Stimulated activated CD8-positive, alpha-beta memory T cell treated with anti-CD3 and anti-CD28 coated beads, Interleukin-7, amount 100 ng/mL, for 24 hours (primary cell): ENCODE measurements at places on chromosomes 6 and 20.

DNA sequence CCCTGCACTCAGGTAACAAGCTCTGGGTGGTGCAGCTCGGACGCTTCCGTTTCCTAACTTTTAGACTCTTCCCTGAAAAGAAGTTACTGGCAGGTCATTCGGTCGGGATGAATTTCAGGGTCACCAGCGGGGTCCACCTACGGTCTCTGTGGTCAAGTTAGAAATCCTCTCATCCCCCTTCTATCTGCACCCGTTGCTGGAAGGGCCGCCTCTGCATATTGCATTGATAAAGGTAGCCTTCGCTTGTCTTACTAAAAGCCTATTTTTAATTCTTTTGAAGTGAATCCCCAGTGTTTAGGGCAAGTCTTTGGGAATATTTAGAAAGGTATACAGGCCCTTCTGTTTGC, 47.3 kb downstream of the LRRN4 start:
- DNase-seq = no peak

DNA sequence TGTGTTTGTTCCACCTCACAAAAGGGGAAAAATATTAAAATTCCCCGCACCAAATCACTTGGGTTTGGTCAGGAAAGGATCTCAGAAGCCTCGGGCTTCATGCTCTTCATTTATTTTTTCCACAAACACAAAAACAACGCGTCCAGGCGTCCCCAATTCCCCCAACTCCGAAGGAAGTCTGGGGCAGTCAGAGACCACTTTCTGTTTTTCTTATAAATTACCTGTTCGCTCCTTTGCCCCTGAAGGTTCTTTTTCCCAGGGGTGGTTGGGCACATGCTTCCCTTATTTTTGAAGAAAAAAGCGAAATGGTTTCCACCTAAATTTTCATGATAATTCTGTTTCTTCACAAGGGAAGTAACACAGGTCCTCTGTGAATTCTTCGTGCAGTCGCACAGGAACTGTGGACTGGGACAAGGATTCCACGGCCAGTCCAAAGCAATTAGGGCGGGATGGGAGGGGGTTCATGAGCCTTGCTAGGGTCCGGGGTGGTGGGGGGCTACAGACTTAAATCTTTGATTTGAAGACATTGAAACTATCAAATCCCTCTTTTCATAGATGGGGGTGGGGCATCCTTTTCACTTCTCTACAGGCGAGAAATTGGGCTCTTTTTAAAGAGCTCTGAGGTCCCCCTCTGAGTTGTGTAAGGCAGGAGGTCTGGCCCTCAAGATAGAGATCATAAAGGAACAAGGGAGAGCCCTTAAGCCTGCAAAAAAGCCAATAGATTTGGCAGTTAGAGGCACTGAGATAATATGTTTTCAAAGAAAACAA, 30.5 kb upstream of the HFE start:
- no peak for DNase-seq

DNA sequence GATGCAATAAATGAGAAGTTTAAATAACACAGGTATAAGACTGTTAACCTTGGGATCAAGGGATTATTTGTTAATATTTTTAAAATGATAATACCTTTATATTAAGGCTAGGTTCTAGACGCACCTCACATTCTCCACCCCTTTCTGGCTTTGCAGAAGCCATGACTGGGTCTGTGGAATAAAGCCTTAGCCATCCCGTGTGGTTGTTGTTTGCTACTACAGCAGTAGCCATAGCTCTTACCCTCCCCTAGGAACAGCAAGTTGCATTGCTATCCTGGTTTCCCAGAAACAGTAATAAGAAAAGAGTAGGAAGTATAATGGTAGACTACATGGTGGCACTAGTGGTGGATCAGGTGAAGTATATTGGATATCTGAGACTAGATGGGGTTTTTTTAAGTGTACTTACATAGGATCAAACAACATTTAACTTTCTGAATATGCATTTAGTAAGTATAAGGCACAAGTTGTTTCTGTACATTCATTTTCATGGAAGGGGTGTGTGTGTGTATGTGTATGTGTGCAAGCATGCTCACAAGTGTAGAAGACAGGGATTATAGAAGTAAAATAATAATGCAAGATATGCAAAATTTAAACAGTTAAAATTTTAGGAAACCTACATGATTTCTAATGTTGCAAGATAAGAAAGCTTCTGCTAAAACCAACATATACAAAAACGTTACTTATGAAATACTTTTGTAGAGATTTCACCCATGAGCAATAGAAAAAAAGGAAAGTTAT, 384.2 kb downstream of the PRKN start:
- no peak for DNase-seq

DNA sequence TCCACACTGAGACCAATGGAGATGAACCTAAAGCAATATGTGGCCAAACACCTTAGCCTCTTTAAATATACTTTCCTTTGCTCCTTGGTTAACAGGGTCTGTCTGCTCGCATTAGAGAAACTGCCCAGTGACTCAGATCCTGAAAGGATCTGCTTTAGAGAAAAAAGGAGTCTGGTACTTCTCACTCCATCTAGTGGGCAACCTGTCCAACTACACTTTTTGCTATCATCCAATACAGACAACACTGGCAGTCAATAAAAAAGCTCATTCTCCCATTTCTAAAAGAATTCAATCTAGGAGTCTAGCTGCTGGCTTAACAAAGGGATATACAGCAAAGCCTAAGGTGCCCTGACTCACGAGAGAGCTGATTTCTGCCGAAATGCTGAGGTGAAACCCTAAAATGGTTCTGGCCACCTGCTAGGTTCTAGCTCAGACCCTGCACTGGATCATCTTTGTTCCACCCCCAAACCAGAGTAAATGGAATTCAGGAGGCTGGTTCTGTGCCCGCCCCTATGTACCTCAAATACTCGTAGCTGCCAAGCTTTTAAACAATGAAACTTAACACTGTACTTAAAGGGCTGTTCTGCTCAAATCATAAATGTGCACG, 11.5 kb downstream of the GNL1 start:
- no peak for DNase-seq

DNA sequence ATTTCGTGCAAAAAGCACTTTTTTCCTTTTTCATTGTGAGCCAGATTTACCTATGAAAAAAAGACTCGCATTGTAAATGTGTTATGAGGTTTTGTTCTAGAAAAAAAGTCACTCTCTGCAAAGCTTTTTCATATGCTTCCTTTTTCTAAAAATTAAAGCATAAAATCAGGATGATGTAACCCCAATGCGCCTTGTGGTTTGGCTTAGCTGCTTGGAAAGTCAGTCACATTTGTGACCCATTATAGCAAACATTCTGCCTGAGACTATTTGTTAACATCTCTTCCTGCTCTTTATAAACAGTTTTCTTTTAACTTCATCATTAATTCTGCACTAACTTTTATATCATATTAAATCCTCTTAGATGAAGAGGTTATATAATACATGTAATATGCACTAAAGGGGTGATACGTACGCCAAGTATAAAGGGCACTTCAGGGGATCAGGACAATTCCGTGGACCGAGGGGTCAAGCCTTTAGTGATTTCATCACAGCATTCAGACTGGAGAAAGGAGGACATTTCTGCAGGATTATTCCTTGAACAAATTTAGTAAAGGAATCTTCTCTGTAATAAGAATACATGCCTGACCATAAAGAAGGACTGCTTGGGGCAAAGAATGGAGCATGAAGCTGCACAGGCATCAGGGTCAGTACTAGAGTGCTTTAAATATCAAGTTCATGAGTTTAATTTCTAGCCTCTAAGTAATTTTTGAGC, 48.1 kb upstream of the SMLR1 start:
- no peak for DNase-seq

GRCh38 chr20:48620507-48621375, 207.1 kb downstream of the PREX1 start:
- peak; percentile 47 for DNase-seq

- no peak for DNase-seq
These were observed 79.4 kb downstream of the HMGCLL1 start for GRCh38 chr6:55499591-55499990.

- DNase-seq = no peak
These were observed 187.9 kb upstream of the COL21A1 start for GRCh38 chr6:56435326-56435725.

DNA sequence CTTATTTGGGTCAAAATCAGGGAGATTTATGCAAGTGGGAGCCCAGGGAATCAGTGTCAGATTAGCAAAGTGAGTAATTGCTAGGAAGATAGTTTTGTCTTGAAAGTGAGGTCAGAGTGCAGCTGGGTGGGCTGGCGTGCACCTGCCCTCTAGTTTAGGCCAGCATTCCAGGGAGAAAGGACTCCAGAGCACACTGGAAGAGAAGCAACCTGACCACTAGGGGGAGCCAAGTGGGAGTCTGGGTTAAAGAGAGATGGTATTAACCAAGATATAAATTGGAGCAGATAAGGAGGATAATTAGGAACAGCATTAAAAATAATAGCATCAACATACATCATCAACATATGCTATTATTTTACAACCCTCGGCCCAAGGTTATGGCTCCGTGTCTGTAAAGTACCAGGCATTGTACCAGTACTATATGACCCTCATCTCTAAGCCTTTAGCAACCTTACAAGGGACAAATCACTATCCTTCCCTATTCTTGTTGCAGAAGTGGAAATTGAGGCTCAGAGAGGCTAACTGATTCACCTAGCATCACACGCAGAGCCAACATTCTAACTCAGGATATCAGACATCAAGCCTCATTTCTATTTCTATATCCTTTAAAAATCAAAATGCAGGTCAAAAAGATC, 57.8 kb downstream of the SLC2A10 start:
- no peak for DNase-seq

DNA sequence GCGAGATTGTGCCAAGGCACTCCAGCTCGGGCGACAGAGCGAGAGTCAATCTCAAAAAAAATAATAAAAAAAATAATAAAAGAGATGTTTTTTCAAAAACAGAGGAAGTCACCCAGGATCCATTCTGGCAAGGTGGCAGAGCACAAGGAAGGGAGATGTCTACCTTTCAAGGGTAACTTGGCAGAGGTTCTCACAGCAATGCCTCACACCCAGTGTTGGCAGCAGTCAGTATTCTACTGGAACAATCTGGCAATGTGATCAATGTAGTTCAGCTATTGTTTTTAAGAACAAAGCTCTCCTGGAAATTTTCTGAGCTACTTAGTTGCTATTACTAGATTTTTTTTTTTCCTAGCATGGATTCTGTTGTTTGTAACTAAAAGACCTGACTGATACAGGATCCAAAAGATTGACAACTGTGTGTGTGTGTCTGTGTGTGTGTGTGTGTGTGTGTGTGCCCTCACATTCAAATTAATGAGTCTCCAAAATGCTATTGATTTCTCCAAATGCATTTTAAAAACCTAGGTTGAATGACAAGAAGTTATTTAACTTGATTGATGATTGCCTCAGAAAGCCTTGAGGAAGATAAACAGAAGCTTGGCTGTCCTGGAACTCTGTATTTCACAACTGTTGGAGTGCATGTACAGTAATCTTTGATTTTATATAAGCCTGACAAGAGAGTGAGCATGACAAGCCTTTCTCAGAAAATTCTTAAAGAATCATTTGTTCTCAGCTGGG, 114.1 kb upstream of the RREB1 start:
- DNase-seq = no peak

DNA sequence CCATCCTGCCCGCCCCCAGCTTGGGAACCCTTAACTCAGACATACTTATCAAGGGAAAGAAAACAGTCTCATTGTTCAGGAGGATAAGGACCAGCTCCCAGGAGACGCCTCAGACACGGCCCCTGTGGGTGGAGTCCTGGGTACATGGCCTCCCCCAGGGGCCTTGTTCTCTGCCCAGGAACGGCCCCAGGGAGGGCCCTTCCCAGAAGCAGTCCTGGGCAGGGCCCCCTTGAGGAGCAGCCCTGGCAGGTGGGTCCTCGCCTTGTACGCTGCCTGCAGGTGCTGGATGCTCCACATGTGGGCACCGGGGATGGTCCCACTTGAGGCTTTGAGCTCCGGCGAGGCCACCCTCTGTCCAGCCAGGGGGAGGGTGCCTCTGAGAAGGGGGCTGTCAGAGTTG, 4.5 kb upstream of the GATA5 start:
- no peak for DNase-seq

DNA sequence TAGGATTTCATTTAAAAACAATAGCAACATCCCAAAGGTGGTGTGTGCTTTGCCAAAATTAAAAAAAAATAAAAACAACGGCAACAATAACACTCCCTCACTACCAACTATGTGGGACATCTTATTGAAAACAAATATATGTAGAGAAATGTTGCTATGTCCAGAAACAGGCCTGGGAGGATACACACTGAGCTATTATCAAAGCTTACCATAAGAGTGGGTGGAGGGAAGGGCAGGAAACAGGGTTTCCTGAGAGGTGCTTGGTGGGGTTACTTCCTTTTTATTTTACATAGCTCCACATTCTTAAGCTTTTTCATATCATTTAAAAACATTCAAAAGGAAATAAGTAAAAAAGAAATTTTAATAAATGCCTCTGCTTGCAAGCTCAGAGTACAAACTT, 150.0 kb upstream of the RIPOR2 start:
- DNase-seq = no peak

DNA sequence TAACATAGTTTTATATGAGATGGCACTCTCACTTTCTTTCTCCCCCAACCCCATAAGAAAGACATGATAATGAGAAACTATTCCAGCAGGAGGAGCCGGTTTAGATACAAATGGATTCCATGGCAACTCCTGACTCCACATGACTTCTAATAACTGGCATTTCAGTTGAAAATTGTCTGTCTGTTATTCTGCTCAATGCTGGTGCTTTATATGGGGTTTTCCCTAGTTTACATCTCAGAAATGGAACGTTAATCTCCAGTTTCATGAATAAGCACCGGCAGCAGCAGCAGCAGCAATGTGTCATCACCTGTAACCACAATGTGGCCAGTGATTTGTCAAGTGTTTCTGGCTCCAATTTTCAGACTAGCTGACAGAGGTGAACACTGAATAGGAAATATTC, 8.0 kb upstream of the SIM1 start:
- no peak for DNase-seq

DNA sequence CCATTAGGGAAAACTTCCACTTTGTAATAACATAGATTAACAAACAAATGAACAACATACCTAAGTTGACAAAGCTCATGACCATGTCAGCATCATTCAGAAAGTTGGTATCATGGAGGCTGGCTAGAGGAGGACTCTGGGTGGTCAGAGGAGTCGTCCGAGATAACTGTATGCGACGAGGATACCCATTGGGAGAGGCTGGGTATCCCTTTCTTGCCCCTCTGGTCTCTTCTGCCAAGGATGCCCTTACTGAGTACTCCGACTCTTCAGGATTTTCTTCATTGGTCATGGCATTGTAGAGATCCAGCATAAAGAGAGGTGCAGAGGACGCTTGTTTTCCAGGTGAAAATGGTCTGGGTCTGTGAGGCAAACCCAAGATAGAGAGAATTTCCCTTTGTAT, 1.1 kb downstream of the BMP5 start:
- DNase-seq = no peak

DNA sequence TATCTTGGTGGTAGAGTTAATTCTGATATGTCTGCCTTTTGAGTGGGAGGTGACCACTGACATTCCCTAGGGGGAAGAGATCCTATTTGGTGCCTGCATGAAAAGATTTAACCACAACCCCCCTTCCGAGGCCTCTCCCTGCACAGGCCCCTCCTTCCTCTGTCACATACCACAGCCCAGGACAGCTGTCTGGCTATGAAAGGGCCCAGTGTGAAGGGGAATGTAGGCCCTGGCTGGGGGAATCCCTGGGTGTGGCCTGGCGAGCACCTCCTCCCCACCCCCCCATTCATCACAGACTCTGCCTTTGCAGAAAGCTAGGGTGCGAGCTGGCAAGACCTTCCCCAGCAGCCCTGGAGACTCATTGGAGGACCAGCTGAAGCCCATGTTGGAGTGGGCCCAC, 27.4 kb upstream of the MAPRE1 start:
- no peak for DNase-seq
